Left renal pelvis (tissue), 4 donors: ENCODE measurements at places on chromosomes 1 and 21.

DNA sequence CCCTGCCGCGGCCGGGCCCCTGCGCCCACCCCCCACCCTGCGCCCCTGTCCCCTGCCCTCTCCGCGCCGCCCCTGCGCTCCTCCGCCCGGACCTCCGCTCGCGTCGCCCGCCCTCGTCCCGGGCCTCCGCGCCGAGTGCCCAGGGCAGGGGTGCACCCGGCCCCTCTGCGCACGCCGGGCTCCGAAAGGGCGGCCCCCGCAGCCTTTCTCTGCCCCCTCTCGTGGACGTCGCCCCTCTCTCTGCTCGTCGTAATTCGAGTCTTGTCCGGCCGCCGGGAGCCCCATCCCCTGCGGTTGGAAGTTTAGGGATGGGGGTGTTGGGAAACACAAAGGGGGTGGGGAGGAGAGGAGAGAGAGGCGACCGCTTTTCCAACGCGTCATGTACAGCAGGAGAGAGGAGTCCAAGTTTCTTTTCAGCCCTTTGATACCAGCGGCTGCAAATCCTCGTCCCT is 407 bp downstream of the GALNT2 start:
- DNase-seq, result no peak

DNA sequence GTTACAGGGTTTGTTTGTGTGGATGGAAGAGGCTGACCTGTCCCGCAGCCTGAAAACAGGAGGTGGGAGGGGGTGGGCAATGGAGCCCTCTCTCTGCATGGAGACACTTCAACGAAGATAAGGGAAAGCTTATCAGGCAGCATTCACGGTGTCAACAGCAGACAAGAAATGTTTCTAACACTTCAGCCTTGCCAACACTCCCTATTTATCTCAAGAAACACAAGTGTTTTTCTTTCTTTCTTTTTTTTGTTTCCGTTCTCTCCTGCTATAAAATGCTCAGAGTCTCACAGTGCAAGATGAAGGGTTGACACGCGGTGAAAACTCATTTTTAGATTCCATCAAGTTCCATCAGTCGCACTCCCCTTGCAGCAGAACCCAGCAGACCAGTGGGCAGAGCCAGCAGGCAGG is 594.4 kb downstream of the MATN1 start:
- no peak for DNase-seq

GRCh38 chr1:62068978-62069377 is 125.7 kb upstream of the L1TD1 start:
- DNase-seq, result no peak

DNA sequence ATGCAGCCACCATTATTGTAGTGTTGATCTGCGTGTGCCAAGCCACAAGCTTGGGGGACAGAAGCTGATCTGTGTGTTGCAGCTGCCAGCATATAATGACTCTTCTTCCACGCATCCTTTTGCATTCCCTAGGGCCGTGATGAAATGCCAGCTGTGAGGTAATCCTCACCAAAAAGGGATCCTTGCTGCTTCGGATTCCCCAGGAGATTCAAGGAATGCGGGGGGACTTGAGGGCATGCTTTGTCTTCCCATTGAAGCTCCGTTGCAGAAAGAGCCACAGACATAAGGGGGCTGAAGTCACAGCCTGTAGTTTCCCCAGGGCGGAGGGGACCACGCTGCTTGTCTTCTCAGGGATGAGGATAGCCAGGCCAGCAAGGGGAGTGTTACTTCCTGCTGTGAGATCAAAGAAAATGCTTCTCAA is 281.6 kb upstream of the FMN2 start:
- no peak for DNase-seq
